ENCODE measurements at places on chromosomes 4 and X.

- peak; percentile 38 for DNase-seq
Observed at GRCh38 chrX:75603833-75604232, 81.0 kb upstream of the ZDHHC15 start.

DNA sequence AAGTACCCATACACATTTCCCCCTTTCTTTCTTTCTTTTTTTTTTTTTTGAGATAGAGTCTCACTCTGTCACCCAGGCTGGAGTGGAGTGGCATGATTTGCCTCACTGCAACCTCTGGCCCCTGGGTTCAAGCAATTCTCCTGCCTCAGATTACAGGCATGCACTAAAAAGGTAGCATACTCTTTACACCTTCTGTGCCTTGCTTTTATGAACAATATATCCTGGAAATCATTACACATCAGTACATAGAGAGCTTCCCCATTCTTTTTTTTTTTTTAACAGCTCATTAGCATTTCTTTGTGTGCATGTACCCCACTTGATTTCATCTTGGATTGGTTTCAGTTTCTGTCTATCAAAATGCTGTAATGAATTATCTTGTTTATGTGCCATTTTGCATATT is 18.6 kb upstream of the HSD17B10 start:
- DNase-seq: no peak

GRCh38 chrX:108177351-108178142 is 86.0 kb downstream of the ATG4A start:
- no peak for DNase-seq

GRCh38 chr4:20878806-20879205 is 178.5 kb downstream of the PACRGL start:
- no peak for DNase-seq

- no peak for DNase-seq
Observed at GRCh38 chrX:37765507-37765906, 14.4 kb upstream of the CYBB start.

- no peak for DNase-seq
Observed at GRCh38 chrX:54894159-54894558, 26.5 kb upstream of the TRO start.

GRCh38 chr4:14897217-14897616 is 105.1 kb upstream of the CPEB2 start:
- no peak for DNase-seq

DNA sequence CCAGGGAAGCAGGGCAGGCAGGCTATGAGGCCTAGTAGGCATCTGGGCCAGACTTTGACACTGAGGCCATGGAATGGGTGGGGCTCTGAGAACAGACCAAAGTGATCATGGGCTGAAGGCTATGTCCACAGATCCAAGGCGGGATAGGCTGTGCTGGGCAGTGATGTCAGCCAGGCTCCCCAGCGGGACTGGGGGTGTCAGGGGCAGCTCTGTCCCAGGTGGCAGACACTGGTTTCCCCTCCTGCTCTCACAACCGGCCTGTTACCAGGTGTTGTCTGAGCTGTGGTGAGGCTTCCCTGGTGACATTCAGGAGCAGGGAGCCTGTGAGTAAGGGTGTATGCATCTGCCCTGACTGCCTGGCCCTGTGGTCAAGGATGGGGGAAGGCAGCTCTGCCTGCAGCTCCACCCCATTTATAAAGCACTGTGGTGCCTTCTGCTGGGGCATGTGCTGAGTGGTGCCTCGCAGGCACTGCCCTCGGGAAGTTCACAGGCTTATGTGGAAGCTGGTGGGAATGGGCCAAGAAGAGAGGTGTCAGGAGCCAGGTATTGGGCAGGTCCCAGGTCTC is 2.9 kb downstream of the IL9R start:
- no peak for DNase-seq

DNA sequence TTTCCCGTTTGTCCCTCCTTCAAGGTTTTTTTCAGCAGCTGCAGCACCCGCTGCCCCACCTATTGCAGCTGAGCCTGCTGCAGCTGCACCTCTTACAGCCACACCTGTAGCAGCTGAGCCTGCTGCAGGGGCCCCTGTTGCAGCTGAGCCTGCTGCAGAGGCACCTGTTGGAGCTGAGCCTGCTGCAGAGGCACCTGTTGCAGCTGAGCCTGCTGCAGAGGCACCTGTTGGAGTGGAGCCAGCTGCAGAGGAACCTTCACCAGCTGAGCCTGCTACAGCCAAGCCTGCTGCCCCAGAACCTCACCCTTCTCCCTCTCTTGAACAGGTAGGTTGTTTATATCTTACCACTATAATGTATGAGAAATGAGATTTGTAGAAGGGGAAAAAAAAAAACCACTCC is 4.5 kb downstream of the PRR27 start:
- DNase-seq: no peak

- no peak for DNase-seq
Observed at GRCh38 chrX:106987488-106987887, 12.5 kb downstream of the MORC4 start.

GRCh38 chr4:144614850-144615585 is 30.9 kb upstream of the HHIP start:
- peak; percentile 28 for DNase-seq

DNA sequence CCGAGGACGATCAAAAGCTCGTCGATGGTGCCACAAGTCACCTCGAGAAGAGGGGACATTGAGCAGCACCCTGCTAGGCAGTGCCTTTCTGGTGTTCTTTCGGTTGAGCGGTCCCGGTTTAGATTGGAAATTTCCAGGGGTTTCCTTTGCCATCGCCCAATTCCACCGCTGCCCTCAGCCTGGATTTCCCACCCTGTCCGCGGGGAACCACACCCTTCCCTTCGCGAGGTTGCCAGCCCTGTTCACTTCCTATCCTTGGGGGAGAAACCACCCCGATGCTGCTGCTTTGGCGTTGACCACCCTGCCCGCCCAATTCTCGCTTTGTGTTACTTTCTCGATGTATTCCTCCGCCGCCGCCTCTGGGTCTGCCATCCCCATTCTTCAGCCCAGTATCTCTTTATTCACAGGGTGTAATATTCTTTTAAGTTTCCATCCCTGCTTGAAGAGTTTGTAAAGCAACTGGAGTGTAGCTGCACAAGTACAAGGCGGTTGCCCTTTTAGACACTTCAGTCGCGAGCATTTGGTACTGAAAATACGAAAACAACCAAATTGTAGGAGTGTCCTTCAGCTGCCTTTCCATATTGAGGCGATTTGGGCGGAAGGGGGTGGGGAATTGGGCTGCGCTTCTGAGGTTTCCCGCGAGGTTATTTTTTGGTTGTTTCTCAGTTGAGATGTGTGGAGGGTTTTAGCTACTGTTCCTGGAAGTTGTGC is 1.1 kb downstream of the OGT start:
- DNase-seq: peak; percentile 80

GRCh38 chr4:101933855-101934254 is 143.3 kb downstream of the BANK1 start:
- DNase-seq: no peak

GRCh38 chr4:99991741-99992140 is 41.7 kb upstream of the H2AZ1 start:
- no peak for DNase-seq

DNA sequence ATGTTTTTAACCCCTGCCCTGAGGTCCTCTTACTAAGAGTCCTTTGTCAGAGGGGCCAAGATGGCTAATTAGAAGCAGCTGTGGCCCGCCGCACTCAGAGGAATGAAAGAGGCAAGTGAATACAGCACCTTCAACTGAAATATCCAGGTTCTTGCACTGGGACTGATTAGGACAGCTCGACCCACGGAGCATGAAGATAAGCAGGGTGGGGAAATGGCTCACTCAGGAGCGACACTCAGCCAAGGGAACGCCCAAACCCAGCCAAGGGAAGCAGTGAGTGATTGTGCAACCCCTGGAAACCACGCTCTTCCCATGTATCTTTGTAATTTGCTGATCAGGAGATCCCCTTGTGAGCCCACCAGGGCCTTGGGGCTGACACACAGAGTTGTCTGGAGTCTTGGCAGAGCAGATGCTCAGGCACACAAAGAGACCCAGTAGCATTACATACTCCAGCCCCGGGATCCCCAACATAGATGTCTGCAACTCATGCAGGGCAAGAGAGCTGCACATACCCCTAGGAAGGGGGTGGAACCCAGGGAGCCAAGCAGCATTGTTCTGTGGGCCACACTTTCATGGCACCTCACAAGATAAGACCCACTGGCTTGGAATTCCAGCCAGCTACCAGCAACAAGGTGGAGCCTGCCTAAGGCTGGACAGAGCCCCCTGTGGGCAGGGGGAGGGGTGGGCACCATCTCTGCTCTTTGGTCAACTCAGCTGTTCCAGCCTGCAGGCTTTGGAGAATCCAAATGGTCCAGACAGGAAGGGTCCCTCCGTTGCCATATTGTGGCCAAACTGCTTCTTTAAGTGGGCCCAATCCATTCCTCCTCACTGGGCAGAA is 23.3 kb downstream of the F8A3 start:
- peak; percentile 50 for DNase-seq

GRCh38 chr4:153825126-153825525 is 36.2 kb upstream of the SFRP2 start:
- DNase-seq: no peak

DNA sequence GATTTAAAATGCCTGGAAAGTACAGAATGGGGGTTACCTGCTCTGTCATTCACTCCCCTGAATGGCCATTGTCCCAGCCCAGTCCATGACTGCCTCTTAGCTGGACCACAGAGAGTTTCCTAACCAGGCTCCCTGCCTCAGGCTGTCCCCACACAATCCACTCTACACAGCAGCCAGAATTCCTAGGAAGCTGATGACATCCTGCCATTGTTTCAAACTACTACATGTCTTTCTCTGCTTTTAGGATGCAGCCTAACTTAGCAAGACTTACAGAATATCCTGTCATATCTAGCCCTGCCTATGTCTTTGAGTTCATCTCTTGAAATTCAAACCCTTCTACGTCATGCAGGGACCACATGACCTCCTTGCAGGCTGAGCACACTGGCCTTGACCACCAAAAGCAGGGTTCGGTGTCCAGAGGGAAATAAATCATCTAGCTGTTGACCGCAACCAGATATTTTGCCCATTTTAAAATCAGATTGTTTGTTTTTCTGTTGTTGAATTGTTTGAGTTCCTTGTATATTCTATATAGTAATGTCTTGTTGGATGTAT is 16.1 kb upstream of the CRMP1 start:
- no peak for DNase-seq

DNA sequence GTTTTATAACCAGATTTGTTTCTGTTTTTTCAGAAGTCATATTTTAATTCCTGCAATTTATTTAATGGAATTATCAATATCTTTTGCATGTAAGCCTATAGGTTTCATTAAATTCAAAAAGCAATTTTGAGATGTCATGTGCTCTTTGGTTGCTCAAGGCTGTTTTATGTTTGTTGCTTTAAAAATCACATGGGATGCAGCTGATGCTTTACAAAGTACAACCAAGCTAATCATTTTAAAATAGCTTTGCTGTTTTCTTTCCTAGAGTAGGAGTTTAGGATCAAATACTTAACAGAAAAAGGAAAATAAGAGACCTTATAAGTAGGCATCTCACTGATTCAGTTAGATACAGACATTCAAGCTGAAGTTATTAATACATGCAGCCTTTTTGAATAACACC is 11.3 kb downstream of the CPEB2 start:
- no peak for DNase-seq

GRCh38 chr4:27088491-27088890 is 227.8 kb downstream of the STIM2 start:
- peak; percentile 43 for DNase-seq

- peak; percentile 33 for DNase-seq
Observed at GRCh38 chrX:135347381-135348016, 38.2 kb downstream of the ETDC start.

GRCh38 chr4:41122775-41123174 is 91.6 kb downstream of the APBB2 start:
- DNase-seq: no peak

DNA sequence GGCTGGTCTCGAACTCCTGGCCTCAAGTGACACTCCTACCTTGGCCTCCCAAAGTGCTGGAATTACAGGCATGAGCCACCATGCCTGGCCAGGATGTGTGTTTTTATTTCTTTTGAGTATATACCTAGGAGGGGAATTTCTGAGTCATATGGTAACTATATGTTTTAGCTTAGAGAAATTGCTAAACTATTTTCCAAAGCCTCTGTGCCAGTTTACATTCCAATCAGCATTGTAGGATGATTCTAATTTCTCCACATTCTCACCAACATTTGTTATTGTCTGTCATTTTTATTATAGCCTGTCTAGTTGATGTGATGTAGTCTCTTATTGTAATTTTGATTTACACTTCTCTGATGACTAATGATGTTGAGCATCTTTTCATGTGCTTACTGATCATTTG is 1576.0 kb downstream of the RPA4 start:
- no peak for DNase-seq

- DNase-seq: no peak
Observed at GRCh38 chr4:11328401-11328800, 100.3 kb downstream of the HS3ST1 start.

- DNase-seq: no peak
Observed at GRCh38 chr4:153798901-153799693, 10.2 kb upstream of the SFRP2 start.

DNA sequence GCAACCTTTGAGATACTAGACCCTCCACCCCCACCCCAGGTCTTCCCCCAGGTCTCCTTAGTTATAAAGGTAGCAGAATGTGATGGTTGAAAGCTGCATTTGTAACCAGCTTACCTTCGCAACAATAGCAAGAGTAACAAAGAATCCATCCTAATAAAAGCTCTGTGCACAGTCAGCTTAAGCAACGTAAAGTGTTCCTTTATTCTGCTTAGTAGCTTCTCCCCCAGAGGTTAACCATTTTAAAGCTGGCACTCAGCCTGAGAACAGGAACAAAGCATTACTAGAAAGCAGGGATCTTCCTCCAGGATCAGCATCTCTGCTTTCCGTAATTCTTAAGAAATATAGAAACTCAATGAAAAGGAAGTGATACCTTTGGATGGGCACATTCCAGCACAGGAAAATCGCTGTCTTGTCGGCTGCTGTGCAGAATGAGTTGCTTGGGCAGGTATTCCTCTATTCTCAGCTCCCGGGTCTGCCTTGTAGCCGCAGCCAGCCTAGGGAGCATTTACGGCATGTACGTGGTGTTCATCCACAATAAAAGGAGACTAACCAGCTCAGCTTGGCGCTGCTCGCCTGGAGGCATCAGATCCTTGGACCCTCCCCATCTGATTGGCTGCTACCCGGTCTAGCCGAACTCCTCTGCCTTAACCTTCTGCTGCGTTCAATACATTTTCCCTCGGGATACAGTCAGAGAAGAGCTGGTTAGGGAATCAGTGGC is 113.0 kb upstream of the TLR3 start:
- DNase-seq: no peak

GRCh38 chr4:184287697-184288255 is 70.1 kb upstream of the ENPP6 start:
- no peak for DNase-seq

GRCh38 chrX:95290455-95290854 is 1394.2 kb upstream of the DIAPH2 start:
- no peak for DNase-seq

GRCh38 chr4:2938906-2939305 is 24.3 kb downstream of the NOP14 start:
- DNase-seq: no peak

- no peak for DNase-seq
Observed at GRCh38 chr4:38131371-38132091, 171.3 kb downstream of the PTTG2 start.

DNA sequence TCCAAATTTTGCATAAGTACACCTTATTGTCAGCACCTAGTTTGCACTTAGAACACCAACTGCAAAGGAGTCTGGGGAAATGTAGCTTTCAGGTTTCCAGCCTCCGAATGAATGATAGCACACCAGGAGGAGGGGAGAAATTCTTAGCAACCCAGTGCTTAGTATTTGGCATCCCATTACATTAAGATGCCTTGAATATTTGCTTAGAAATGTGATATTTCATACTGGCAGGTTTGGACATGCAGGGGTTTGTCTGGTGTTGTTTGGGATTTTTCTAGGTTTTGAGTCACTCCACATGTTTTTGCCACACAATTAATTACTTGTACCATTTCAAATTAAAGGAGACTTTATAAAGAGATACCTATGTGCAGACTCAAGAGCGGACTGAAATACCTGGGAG is 60.3 kb upstream of the CAMK2D start:
- DNase-seq: no peak
